ENCODE measurements at places on chromosomes 16 and 17.

DNA sequence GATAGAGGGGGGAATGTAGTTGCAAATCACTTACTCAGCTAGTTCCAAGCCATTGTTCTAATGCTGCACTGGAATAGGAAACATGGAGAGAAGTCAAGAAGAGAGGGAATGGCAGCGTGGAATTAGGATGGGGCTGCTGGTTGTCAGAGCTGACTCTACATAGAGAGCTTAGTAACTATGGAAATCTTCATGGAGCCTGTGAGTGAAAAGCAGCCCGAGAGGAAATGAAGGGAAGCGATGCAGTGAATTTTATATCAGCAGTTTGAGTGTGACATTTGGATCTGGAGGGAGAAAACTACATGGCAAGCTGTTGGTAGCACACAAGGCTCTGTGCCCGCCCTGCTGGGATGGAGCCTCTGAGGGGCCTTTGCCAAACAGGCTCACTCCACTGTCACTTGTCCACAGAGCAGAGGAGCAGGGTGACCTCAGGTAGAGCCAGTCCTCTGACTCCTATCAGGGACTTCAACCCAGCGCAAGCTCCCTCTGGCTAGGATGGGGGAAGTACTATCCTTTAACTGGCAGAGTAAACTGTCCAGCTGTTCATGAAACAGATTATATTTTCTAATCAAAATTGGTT lies 27.9 kb upstream of the PMFBP1 start:
- no peak for DNase-seq

DNA sequence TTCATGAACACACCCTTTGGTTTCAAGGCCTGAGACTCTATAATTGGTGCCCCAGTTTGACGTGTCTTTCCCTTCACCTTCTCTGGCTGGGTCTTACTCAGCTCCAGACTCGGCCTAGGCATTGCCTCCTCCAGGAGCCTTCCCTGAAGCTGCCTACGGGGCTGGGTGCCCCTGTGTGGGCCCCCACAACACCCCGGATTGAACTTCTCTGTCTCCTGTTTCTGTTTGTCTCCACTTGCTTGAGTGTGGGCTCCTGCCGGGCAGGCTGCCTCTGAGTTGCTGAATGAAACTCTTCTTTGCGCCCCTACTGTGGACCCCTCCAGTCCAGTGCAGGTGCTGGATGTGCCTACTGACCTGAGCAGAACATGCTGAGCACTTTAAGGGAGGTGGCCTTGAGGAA lies 2.3 kb upstream of the MPRIP start:
- DNase-seq = no peak

DNA sequence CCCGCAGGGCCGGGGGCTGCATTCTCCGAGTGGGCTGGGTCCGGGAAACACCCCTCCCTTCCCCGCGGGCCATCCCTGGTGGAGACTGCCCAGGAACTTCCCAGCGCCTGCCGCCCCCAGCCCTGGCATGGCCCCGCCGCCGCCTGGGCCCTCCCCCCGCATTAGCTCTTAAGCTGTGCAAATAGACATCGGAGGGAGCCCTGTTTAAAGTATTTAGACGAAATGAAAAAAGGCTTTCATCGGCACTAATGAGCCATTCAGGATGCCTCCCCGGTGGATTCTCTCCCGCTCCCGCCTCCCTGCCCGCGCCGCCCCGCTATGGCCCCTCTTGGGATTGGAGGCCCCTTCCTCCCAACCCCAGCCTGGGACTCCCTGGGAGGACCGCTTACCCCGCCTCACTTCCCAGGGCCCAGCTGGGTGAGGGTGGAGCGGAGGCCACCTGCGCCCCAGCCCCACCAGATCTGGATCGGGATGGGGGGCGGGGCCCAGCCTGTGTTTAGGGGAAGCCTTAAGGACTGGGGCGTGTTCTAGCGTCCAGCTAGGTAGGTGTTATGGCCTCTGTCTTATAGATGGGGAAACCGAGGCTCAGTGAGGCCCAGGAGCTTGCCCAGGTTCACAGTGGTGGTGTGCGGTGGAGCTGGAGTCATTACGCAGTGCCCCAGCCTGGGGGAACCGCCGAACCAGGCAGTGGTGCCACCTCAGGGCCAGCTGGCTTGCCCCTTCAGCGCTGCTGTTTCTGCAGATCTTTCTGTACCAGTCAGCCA lies 19.7 kb downstream of the SEZ6 start:
- no peak for DNase-seq

- DNase-seq = no peak
Measured at GRCh38 chr17:40599468-40599763, 34.1 kb upstream of the CCR7 start.

DNA sequence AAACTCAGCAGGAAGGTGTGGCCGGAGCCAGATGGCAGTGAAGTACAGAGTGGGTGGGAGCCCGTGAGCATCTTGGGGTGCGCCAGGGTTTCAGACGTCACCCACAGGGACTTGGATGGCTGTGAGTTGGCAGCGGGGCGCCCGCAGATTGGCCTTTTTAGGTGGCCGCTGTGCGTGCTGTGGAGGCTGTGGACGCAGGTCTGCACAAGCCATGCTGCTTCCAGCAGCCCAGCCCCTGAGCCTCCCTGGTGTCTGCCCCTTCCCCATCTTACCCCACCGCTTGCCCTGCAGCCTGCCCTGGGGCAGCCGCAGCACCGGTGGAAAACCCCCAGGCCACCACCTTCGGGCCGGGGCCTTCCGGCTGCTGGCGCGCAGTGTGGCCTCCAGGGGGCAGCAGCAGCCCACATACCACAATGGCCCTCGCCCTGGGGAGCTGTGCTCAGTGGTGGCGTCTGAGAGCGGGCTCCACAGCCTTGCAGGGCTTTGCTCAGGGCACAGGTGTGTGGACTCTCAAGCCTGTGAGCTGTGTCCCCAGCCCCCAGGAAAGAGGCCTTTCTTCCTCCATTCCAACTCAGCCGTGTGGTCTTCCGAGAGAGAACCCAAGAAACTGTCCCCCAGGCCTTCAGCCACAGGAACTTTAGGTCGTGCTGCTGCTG lies 11.8 kb downstream of the ENDOV start:
- peak; percentile 92 for DNase-seq

DNA sequence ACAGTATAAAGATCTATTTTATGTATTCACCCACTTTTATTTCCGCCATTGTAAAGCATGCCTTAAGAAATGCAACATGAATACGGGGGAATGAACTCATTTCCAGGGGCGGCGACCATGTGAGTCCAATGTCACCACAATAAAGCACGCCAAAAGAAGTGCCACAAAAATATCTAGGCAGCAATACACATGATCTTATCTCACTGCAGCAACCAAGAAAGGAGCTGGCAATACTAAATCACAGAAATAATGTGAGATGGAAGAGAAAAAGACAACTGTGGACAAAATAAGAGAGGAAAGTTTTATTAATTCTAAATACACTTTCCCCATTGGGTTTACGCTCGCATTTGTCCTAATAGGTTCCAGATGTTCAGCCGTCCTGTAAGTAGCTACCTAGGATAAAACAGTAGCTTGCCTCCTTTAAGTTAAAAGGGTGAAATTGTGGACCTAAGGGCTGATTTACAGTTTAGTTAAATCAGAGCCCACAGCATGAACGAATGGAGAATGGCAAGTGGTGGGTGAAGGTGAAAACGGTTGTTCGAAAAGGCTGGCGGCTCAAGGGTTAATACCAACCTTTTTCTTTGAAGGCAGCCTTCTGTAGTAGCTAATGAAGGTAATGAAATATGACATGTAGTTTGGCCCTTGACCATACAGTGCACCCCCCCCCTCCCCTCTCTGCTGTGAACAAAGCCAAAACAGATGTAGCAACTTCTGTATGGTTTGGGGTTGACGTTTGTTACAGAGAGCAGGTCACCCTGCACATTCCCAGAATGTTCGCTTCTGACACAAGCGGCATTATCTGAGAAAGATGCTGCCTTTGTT lies 504.2 kb upstream of the PSMD7 start:
- no peak for DNase-seq

GRCh38 chr17:74485841-74486240 lies 19.4 kb downstream of the CD300A start:
- peak; percentile 21 for DNase-seq

- no peak for DNase-seq
Measured at GRCh38 chr17:50221266-50221863, 19.9 kb upstream of the COL1A1 start.

- DNase-seq = no peak
Measured at GRCh38 chr17:53150101-53150698, 672.5 kb upstream of the KIF2B start.

DNA sequence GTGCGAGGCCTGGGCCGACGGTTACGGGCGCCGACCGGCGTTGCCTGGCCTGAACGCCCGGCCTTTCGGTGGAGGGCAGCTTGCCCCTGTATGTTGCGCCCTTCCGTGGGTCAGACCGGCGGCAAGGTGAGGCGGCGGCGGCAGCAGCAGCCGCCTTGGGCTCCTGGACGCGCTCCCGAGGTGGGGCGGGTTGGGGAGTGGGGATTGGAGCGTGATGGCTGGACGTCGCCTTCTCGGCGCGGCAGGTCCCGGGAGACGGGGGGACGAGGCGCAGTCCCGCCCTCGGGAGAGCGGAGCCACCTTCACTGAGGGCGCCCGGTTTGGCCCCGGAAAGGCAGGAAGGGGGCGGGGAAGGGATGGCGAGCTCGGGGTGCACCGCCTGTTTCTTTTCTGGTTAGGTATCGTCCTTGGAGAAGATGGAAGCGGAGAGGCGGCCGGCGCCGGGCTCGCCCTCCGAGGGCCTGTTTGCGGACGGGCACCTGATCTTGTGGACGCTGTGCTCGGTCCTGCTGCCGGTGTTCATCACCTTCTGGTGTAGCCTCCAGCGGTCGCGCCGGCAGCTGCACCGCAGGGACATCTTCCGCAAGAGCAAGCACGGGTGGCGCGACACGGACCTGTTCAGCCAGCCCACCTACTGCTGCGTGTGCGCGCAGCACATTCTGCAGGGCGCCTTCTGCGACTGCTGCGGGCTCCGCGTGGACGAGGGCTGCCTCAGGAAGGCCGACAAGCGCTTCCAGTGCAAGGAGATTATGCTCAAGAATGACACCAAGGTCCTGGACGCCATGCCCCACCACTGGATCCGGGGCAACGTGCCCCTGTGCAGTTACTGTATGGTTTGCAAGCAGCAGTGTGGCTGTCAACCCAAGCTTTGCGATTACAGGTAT lies 671 bp downstream of the DGKE start:
- DNase-seq = peak; percentile 77

- no peak for DNase-seq
Measured at GRCh38 chr17:41396996-41397660, at the start of gene KRT31. Gene KRT31, minus strand, starts transcription at chr17:41397608. Its CDS starts 69 bp downstream, at chr17:41397539.

DNA sequence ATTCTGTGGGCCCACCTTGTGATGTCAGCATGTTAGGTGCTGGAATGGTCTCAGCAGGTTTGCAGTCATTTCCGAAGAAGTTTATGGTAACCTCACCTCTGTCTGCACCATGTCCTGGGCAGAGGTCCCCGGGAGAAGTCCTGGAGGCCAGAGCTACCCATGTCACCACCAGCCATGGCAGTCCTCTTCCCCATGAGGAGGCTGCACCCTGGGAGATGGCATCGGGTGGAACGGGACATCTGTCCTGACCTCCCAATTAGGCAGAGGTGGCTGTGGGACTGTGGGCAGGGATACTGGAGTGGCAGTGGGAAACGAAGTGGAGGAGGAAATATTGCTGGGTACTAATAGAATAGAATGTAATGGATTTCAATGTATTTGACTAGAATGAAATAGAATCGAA lies 511.8 kb upstream of the WSB1 start:
- DNase-seq = no peak

- DNase-seq = peak; percentile 83
Measured at GRCh38 chr17:36722121-36722902, 120.9 kb downstream of the MRM1 start.

- peak; percentile 72 for DNase-seq
Measured at GRCh38 chr17:50151937-50152547, 1.6 kb upstream of the PPP1R9B start.

DNA sequence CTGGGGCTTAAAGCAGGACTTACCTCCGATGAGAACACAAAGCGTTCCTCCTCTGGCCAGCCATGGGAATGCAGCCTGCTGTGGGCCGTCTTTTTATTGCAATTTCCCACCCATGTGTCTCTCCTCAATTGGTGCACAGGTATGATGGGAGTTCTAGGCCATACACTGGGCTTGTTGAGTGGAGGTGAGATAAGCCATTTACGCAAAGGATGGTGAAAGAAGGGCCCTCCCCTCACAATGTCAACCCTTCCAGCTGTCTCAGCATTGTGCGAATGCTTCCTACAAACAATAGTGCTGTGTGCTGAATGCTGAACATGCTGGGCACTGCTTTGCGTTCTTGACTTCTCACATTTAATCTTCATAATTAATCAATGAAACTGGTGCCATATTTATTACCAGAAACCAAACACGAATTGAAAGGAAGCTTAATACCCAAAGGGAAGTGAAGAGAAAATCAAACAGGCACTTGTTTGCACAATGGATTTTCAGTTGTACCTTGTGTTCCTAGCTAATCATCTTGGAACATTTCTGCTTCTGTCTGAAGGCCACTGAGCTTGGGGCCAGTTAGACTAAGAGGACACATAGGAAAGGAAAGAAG lies at the start of gene GP2:
GP2 (minus strand) TSS at position 70 of the 598 bp plus-strand sequence. CDS start 1,082 bp downstream, outside the sequence.
- DNase-seq = no peak

GRCh38 chr17:48270899-48271298 lies 159.1 kb downstream of the SKAP1 start:
- DNase-seq = no peak

- no peak for DNase-seq
Measured at GRCh38 chr17:53570731-53571130, 252.0 kb upstream of the KIF2B start.

DNA sequence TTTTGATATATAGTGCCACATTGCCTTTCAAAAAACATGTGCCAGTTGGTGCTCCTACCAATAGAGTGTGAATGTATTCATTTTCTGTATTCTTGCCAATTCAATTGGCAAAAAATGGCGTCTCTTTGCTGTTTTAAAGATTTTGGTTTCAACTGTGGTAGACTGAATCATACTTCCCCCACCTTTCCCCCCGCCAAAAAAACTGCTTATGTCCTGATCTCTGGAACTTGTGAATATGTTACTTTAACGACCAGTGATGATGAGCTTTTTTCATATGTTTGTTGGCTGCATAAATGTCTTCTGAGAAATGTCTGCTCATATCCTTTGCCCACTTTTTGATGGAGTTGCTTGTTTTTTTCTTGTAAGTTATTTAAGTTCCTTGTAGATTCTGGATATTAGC lies 325.1 kb upstream of the KCNJ16 start:
- no peak for DNase-seq

DNA sequence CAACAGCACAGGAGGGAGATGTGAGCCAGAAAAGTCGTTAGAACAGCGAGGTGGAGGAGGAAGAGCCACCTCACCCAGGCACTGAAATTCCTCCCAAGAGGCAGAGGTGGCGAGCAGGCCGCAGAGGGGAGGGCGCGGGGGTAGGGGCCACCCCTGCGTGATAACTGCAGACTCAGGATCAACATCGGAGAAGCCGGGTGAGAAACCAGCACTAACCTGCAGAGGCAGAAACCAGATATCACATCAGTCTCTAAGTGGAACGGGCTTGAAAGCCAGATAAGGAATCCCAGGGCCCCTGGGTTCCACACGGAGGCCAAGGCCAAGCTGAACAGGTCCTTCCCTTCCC lies 39.4 kb upstream of the ZC3H18 start:
- DNase-seq = no peak
